Fibroblast of villous mesenchyme (primary cell): ENCODE measurements at places on chromosomes 7 and 10. TPM values are rescaled to one million over a fixed set of nuclear protein-coding genes. Genes with fewer than 3 reads are reported as not detected.
A peak's percentile ranks its signal among the peaks of the same experiment; 100 is the strongest.

DNA sequence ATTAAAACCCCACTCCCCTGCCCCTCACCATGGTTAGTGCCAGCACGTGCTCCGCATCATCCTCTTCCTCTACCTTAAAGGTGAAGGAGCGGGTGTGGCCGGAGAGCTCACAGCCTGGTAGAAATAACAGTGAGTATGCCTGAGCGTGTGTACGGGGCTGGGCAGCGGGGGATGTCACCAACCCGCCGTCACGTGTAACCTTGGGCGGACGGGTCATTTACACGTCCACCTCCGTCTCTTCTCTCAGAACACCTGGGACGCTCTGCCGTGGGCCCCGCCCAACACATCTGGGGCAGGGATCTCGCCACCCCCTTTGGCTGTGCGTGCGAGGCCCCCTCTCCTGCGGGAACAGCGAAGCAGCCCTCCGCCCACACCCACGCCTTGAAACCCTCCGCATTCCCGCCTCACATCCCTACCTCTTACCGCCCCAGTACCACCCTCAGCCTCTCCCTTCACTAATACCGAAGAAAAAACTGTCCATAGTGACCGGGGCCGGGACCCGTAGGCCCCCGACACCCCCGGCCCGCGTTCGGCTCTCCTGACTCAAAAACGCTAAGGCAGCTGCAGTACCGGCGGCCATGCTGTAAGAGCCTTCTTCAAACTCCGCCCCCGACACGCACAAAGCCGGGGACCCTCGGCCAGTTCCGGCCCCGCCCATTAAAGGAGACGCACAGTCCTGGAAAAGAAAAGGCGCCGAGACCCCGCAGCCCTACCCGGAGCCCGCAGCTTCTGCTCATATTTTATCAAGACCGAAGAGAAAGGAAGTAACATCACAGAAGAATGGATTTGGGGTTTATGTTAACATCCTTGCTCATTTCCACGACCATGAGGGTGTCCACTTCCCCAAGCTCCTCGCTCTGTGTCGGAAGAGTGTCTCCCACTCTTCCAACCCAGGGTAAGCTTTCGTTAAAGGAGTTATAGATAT lies at the start of gene NPM3:
Gene NPM3 (minus strand): TSS at position 636 of the 925 bp plus-strand sequence. CDS start 56 bp downstream, at position 580.
- DNase-seq, result peak; percentile 75

DNA sequence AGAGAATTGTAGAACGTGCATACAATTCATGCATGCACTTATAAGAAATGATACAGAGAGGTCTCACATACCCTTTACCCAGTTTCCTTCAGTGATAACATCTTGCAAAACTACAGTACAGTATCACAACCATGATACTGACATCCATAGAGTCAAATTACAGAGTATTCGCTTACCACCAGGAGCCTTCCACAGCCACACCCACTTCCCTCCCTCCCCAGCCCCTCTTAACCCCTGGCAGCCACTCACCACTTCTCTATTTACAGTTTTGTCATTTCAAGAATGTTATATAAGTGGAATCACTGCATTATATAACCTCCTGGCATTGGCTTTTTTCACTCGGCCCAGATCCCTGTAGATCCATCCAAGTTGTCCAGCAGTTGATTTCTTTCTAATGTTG lies 143.8 kb downstream of the ZNF248 start:
- no peak for DNase-seq

DNA sequence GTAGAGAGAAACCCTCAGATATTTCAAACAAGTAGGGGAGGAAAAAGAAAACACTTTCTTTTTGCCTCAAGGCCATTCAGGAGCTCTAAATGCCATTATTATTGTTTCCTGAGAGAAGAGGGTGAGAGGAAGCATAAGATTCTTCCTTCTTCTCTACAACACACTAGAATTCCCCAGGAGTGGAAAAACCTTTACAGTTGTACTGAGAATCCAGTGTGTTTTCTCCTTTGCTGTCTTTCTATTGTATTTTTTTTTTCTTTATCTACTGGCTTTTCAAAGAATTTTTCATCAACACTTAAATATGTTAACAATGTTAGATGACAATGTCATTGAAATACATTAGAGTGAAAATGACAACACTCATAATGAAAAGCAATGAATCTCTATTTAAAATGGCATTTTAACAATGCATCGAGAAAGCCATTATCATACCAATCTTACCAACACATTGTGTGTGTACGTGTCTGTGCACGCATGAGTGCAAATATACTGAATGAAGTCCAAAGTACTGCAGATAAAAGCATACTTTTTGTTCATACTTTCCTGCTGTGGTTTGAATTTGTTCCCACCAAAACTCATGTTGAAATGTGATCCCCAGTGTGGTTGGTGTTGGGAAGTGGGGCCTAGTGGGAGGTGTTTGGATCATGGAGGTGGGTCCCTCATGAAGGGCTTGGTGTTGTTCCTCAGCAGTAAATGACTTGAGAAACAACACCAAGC lies 24.2 kb upstream of the MACC1 start:
- peak; percentile 27 for DNase-seq

Gene ZNHIT1
- 75.6 and 92.1 TPM in 2 replicates for total RNA-seq

DNA sequence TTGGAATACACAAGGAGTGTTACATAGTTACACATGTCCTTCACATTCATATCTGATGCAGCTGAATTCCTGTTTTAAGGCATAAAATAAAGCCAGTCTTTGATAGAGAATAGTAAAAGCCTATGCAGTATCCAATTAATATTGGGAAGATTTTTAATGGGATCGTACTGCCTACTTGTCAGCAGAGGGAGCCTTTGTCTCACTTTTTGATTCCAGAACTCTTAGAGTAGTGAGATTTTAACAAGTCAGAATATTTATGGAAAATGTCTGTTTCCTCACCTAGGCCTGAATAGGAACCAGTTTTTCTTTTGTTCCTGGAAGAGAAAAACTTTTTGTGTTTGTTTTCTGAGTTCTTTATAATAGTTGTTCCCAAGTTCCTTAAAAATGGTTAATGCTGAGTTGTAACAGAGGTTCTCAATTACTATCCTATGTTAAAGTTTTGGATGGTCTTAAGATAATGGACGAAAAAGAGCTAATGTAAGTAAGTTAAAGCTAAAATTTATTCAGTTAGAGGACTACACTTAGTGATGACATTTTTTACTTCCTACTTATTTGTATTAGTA lies 114.0 kb downstream of the BBS9 start:
- peak; percentile 67 for DNase-seq

Gene SYT15
- under 0.01 and 0.64 TPM in 2 replicates for total RNA-seq

DNA sequence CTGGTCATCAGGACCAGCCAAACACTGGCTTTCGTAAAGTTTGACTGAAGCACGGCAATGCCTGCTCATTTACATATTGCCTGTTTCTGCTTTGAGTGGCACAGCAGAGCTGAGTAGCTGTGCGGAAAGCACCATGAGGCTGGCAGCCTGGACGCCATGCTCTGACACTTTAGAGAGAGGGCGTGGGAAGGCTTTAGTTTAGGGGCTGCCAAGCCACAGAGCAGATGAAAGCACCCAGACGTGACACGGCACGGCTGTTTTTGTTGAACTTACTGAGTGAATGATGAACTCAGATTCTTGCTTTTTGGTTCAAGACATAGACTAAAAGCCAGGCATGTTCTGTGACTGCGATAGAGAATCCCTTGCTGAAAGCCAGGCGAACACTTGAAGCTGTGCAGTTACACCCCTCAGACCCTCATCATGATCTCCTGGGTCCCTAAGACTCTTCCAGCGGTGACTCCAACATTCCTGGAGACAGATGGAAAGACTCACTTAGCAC lies 182.1 kb downstream of the ZMYND11 start:
- peak; percentile 93 for DNase-seq

Gene TRIM73
- 0.64 and 0.86 TPM in 2 replicates for total RNA-seq

Gene SVOPL
- total RNA-seq, result not detected in 2 replicates

DNA sequence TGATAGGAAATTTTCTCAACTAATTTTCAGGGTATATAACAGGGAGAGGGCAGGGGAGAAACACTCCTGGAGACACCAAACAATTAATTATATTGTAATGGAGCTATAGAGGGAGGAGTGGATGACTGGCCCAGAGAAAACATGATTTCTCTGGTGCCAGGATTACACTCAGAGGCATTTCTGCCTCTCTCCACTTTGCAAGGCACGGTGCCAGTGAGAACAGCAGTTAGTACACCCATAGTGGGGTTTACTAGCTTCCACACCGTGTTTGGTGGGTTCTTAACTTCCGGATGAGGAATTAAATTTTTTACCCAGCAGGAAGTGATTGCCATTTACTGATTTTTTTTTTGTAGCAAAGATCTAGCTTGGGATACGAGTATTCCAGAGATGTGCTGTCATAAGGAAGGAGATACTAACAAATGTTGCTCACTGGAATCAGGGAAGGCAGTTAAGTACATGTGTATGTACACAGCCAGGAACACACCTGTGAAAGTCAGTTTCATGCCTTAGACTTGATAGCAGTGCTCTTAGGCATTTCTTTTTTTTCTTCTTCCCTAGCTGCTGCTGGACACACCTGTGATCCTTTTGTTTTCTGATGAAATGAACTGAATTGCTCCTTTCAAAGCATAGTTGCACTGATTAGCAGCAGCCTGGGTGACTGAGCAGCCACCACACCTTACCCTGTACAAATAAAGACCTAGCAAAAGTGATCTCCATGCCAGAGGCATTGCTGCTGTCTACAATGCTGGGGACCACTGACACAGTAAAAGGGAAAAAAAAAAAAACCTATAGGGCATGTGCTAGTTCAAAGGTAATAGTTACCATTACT lies 58.1 kb downstream of the POLL start:
- no peak for DNase-seq

Gene TLL2
- under 0.01 TPM in 1 of 2 replicates, not detected in the other for total RNA-seq

DNA sequence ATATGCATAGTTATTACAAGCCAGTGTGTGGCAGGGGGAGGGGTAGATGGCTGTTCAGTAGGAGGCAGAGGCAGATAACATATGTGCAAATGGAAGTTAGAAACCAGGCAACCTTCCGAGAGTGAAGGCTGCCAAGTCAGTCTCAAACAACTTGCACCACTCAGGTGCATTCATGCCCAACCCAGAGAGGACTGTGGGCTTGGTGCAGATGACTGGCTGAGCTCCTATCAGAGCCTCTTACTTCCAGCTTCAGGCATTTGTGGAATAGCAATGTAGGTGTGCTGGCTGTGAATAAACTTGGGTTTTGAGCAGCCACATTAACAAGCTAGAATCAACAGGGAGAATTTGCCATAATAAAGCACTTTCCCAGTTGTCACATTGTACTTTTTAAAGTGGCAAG lies 789.8 kb downstream of the PHTF2 start:
- no peak for DNase-seq
